ENCODE measurements at places on chromosomes 16 and 17. TPM values are rescaled to one million over a fixed set of nuclear protein-coding genes. Genes with fewer than 3 reads are reported as not detected.

Gene ITGAL
- total RNA-seq, result 3.8 TPM

Gene LRRC46
- 0.20 TPM for total RNA-seq

Gene MEIOC
- total RNA-seq, result not detected

Gene AGRP
- total RNA-seq, result not detected

Gene CENPX
- 15.6 TPM for total RNA-seq

Gene ZNF213
- 5.0 TPM for total RNA-seq

Gene GAST
- not detected for total RNA-seq

Gene TNP2
- not detected for total RNA-seq

Gene EPOP
- total RNA-seq, result 3.0 TPM

Gene IRF8
- 18.2 TPM for total RNA-seq

Gene ODAD4
- 0.98 TPM for total RNA-seq

Gene LPO
- total RNA-seq, result not detected

Gene COL1A1
- 9.0 TPM for total RNA-seq

Gene IRX5
- 0.28 TPM for total RNA-seq

Gene ANKRD40CL
- not detected for total RNA-seq

- H3K4me3 ChIP-seq, result no peak overlapping the region
These were observed 18.0 kb downstream of the HS3ST3B1 start for GRCh38 chr17:14318918-14319205.

DNA sequence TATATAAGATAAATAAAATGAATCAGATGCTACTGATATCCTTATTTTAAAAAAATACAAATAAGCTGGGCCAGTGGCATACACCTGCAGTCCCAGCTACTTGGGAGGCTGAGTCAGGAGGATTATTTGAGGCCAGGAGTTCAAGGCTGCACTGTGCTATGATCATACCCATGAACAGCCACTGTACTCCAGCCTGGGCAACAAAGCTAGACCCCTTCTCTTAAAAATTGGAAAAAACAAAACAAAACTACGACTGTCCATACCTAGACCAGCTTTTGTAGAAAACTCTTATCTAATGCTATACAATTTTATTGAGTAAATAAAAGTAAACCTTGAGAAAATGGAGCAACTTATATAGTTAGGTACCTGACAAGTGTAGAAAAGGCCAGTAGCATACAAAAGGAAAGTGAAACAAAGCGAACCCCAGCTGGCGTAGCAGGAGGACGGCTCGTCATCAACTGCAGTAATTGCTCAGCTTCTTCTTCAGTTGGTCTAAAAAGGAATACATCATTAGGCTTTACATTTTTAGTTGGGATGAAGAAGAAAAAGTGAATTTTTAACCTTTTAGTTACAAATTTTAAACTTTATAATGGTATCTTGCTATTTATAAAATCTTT lies 23.6 kb downstream of the INTS2 start:
- no peaks in the 10 kb centered on the region for H3K4me1 ChIP-seq
- H3K27ac ChIP-seq, result no peak overlapping the region
- no peak for DNase-seq
- H3K4me3 ChIP-seq, result no peak overlapping the region

DNA sequence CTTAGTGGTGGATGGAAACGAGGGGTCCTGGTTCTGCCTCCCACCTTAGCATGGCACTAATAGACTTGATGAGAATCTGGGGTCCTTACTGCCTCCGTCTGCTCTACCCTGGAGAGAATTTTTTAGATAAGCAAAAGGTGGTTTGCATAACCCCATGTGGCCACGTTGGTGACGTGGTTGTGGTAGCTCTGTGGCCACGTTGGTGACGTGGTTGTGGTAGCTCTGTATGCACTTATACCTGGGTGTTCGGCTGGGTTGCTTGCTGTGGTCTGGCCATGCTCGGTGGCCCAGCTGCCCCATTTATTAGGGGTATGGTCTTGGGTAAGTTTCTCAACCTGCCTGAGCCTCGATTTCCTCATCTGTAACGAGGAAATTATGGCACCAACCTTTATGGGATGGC lies 13.0 kb downstream of the SPIRE2 start:
- no peaks in the 10 kb centered on the region for H3K27me3 ChIP-seq
- H3K36me3 ChIP-seq, result no peaks in the 10 kb centered on the region
- H3K4me3 ChIP-seq, result no peak overlapping the region
- H3K27ac ChIP-seq, result no peak overlapping the region

- no peaks in the 10 kb centered on the region for H3K4me1 ChIP-seq
- peaks cover 13% of the 10 kb centered on the region for H3K36me3 ChIP-seq
- H3K4me3 ChIP-seq, result no peak overlapping the region
- H3K27ac ChIP-seq, result no peak overlapping the region
- H3K27me3 ChIP-seq, result no peaks in the 10 kb centered on the region
These were observed 36.5 kb downstream of the PIPOX start for GRCh38 chr17:29079433-29079832.

DNA sequence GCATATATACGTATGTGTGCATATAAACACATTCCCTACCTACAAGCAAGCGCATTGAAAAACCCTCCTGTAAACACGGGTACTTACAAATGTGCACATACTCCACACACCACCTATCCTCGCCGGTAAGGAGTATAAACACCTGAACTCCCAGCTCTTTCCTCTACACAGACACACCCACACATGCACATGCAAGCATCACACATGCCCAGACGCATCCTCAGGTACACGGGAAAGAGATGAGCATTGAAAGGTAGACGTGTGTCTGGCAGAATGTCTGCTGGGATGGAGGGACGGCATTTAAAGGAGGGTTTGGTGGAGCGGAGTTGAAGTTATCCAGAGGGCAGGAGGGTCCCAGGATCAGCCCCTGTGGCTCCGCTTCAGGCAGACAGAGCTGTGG lies 4.7 kb upstream of the SMTNL2 start:
- no peaks in the 10 kb centered on the region for H3K36me3 ChIP-seq
- no peaks in the 10 kb centered on the region for H3K27me3 ChIP-seq
- DNase-seq, result no peak
- H3K4me1 ChIP-seq, result no peaks in the 10 kb centered on the region
- no peak overlapping the region for H3K27ac ChIP-seq

GRCh38 chr16:70258946-70259345 lies 7.2 kb upstream of the EXOSC6 start:
- H3K27ac ChIP-seq, result no peak overlapping the region
- H3K4me1 ChIP-seq, result no peaks in the 10 kb centered on the region
- no peaks in the 10 kb centered on the region for H3K27me3 ChIP-seq
- no peak for DNase-seq

DNA sequence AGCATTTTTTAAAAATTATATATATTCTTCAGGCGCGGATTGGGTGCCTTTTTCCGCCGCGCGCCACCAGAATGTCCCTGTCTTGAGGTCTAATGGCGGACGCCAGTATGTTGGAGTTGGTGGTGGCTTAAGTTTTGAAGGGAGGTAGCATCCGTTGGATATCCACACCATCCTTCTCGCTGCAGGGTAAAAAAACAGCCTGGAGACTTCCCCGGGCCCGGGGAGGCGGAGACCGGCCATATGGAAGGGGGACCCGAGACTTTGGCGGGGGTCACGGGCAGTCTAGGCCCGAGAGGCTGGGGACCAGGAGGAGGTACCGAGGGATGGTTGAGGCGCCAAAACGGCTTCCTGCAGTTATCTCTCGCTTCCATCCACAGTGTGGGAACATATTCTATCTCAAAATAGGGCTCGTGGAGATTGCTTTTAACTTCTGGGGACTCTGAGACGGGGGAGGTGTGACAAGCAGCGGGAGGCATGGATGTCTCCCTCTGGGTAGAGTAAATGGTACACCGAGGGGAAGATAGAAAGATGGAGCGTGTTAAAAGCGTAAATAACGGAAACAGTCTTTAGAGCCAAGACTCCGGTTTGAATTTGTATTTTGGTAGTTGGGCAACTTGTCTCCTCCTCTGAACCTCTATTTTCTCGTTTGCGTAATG lies at the start of gene SF3B3:
Gene SF3B3, plus strand, starts transcription at position 74 of the 656 bp plus-strand sequence. CDS start 2,841 bp downstream, outside the sequence.
- H3K36me3 ChIP-seq, result no peaks in the 10 kb centered on the region
- H3K4me1 ChIP-seq, result peaks cover 11% of the 10 kb centered on the region
- peak within 1 kb of the TSS; percentile 76 for H3K27ac ChIP-seq
- peak within 1 kb of the TSS; percentile 90 for H3K4me3 ChIP-seq

- no peaks in the 10 kb centered on the region for H3K36me3 ChIP-seq
- no peaks in the 10 kb centered on the region for H3K4me1 ChIP-seq
These were observed 60.4 kb downstream of the PLXDC1 start for GRCh38 chr17:39090908-39091665.

- H3K27me3 ChIP-seq, result no peaks in the 10 kb centered on the region
- no peaks in the 10 kb centered on the region for H3K4me1 ChIP-seq
- no peak overlapping the region for H3K4me3 ChIP-seq
- peaks cover 34% of the 10 kb centered on the region for H3K36me3 ChIP-seq
These were observed 22.8 kb downstream of the TMEM204 start for GRCh38 chr16:1556254-1556653.

- no peak overlapping the region for H3K27ac ChIP-seq
- H3K4me1 ChIP-seq, result no peaks in the 10 kb centered on the region
- no peak overlapping the region for H3K4me3 ChIP-seq
- H3K27me3 ChIP-seq, result no peaks in the 10 kb centered on the region
- H3K36me3 ChIP-seq, result peaks cover 65% of the 10 kb centered on the region
These were observed 5.3 kb upstream of the HSF5 start for GRCh38 chr17:58493506-58493905.

DNA sequence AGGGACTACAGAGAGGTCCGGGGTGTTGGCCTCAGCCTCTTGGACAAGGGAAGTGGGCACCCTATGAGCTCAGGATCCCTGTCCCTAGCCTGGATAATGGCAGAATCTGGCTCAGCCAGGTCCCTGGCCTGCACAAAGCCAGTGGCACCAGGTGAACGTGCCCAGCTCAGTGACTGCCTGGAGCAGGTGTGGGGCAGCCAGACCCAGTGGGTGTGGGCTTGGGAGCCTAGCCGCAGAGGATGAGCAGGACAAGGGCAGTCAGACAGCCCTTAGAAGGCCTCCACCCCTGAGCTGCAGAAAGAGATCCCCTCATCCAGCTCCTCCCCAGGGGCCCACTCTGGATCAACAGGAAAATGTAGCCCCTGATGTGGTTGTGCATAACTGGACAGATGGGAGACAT lies 585.3 kb downstream of the KCNJ18 start:
- no peaks in the 10 kb centered on the region for H3K36me3 ChIP-seq
- no peaks in the 10 kb centered on the region for H3K4me1 ChIP-seq
- DNase-seq, result no peak
- H3K27me3 ChIP-seq, result no peaks in the 10 kb centered on the region
- H3K4me3 ChIP-seq, result no peak overlapping the region
- no peak overlapping the region for H3K27ac ChIP-seq

DNA sequence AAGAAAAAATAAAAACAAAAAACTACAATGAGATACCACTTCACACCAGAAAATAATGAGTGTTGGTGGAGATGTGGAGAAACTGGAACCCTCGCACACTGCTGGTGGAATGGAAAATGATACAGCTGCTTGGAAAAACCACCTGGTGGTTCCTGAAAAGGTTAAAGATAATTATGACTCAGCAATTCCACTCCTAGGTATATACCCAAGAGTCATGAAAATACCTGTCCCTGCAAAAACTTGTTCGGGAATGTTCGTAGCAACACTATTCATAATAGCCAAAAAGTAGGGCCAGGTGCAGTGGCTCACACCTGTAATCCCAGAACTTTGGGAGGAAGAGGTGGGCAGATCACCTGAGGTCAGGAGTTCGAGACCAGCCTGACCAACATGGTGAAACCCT lies 8.1 kb upstream of the ITGAE start:
- DNase-seq, result no peak
- H3K4me1 ChIP-seq, result no peaks in the 10 kb centered on the region
- no peak overlapping the region for H3K4me3 ChIP-seq
- H3K36me3 ChIP-seq, result peaks cover 35% of the 10 kb centered on the region
- H3K27me3 ChIP-seq, result no peaks in the 10 kb centered on the region

GRCh38 chr16:82936941-82937551 lies 310.3 kb downstream of the CDH13 start:
- no peak overlapping the region for H3K27ac ChIP-seq
- H3K4me3 ChIP-seq, result no peak overlapping the region
- H3K36me3 ChIP-seq, result no peaks in the 10 kb centered on the region
- DNase-seq, result no peak

DNA sequence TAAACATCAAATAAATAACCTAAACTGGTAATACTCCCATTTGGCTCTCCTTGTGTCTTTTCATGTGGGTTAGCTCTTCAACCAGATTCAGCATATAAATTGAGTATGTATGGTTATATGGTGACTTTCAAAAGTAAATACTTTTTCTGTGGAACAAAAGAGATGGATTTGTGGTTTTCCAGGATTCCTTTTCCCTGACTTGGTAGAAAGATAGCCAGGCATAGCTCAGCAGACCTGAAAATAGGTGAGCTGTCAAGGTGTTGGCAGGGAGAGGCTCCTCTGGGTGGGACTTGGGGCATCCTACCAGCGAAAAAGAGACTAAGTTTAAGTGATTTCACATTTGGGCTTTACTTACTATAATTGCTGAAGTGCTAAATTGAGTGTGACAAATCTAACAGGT lies 80.3 kb downstream of the FTO start:
- H3K4me1 ChIP-seq, result peaks cover 11% of the 10 kb centered on the region
- H3K36me3 ChIP-seq, result no peaks in the 10 kb centered on the region
- no peak overlapping the region for H3K4me3 ChIP-seq
- no peak for DNase-seq

DNA sequence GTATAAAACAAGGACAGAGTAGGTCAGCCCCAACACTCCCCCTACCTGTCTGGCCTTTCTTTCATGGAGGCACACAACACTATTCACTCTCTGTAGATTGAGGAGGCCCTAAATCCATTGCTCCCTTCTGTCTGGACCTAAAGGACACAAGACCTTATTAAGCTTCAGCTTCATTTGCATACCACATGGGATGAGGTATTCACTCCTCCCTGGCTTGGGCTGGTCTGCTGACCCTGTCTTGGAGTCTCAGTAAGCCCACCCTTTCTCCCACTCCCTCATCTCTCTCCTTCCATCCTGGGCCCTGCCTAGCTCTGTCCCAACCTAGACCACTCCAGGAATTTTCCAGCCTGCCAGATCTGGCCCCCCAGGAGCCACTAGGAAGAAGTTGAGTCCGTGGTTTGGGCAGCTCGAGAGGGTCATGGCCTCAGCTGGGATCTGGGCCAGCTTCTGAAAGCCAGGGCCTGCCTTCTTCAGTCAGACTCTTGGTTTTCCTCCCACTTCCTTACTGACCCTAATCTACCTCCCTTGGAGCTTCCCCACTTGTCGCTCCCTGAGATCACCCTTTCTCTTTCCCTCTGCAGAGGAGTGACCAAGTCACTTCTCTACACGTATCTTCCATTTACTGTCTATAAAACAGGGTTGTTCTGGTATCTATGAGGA lies 6.5 kb upstream of the LLGL1 start:
- H3K27me3 ChIP-seq, result no peaks in the 10 kb centered on the region
- no peak for DNase-seq
- H3K4me1 ChIP-seq, result no peaks in the 10 kb centered on the region
- no peak overlapping the region for H3K27ac ChIP-seq

- no peaks in the 10 kb centered on the region for H3K27me3 ChIP-seq
- no peaks in the 10 kb centered on the region for H3K36me3 ChIP-seq
- H3K27ac ChIP-seq, result no peak overlapping the region
- H3K4me1 ChIP-seq, result no peaks in the 10 kb centered on the region
- no peak overlapping the region for H3K4me3 ChIP-seq
These were observed 54.0 kb downstream of the AKAP1 start for GRCh38 chr17:57138956-57139576.

- no peaks in the 10 kb centered on the region for H3K27me3 ChIP-seq
- no peak overlapping the region for H3K4me3 ChIP-seq
- DNase-seq, result no peak
- H3K27ac ChIP-seq, result no peak overlapping the region
- no peaks in the 10 kb centered on the region for H3K36me3 ChIP-seq
- H3K4me1 ChIP-seq, result no peaks in the 10 kb centered on the region
These were observed 47.4 kb upstream of the LHX1 start for GRCh38 chr17:36889770-36890349.

GRCh38 chr17:63842173-63842539 lies 329 bp downstream of the SMARCD2 start:
- no peaks in the 10 kb centered on the region for H3K36me3 ChIP-seq
- DNase-seq, result peak; percentile 73
- no peaks in the 10 kb centered on the region for H3K27me3 ChIP-seq
- H3K4me3 ChIP-seq, result peak overlapping the region; percentile 84
- H3K4me1 ChIP-seq, result peaks cover 36% of the 10 kb centered on the region

Measured in pancreas (tissue), 10 donors.